B cell (primary cell): ENCODE measurements at places on chromosomes 2 and 18. TPM values are rescaled to one million over a fixed set of nuclear protein-coding genes. Genes with fewer than 3 reads are reported as not detected.

The DSC1 gene
- total RNA-seq, result not detected in 2 replicates

GRCh38 chr2:68225119-68225632 is 27.2 kb downstream of the PPP3R1 start:
- no peaks in the 10 kb centered on the region for H3K36me3 ChIP-seq
- peaks cover 48% of the 10 kb centered on the region for H3K4me1 ChIP-seq

DNA sequence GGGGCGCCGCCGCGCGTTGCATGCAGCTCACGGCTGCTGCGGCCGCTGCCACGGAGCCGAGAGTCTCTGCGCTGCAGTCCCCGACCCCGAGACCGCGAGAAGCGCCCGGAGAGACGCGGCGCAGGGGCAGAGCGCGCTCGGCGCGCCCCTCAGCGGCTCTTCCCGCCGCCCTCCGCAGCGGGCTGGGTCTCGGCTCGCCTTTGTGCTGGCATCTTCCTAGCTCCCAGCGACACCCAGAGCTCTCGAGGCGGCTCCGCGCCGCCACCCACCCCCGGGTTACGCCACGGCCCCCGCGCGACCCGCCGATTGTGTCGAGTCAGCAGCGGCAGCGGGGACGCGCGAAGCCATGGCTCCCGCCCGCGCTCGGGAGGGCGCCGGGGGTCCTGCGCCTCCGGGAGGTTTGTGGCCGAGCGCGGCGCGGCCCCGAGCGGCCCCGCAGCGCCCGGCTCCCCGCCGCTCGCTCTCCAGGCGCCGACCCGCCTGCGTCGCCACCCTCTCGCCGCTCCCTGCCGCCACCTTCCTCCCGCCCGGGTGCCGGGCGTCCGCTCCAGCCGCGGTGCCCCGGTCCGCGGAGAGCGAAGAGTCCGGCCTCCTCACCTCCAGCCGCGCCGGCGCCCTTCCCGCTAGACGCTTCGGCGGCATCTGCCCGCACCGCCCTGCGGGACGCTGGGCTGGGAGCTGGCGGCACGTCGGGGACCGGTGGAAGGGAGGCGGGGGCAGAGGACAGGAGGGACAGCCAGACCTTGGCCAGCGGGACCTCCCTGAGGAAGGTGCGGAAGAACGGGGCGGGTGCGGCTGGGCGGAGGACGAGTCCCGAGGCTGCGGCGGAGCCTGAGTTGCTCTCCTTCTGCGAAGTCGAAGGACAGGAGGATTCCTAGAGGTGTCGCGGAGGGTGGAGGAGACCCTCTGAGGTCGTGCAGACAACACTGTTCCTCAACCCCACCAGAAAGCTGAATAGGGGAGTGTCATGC is 46.3 kb upstream of the CCDC150 start:
- no peaks in the 10 kb centered on the region for H3K36me3 ChIP-seq
- H3K4me3 ChIP-seq, result no peak within 1 kb of the TSS
- no peaks in the 10 kb centered on the region for H3K27me3 ChIP-seq

DNA sequence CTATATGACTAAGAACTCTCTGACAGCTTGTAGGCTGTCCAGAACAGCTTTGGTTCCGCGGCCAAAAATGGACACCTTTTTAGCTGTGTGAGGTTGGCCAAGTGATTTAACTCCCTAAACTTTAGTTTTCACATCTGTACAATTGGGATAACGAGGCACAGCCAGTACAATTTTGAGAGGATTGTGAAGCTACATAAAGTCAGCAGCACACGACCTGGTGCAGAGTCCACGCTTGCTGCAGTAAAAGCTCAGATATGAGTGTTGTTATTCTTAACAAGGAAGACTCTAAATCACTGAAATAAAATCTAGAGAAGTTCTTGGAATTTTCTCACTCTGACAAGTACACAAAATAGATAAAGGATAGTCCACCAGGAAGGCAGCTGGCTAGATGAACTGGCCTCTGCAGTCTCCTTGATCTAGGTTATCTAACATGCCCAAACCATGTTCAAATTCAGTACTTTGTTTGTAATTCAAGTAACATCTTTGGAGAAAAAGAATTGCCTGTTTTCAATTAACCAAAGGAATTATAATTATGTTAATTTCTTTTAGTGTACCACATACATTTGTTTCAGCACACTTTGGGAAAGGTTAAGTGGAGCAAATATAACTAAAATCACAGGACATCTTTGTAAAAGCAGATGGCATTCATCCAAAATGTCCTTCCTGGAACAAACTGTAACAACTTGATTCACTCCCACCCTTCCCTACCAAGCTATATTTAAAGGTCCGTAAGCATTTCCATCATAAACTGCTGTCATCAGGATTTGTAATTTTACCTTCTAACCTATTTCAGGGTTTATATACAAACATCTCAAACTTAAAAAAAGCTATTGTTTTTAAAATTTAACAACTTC is 201.7 kb upstream of the STK17B start:
- no peaks in the 10 kb centered on the region for H3K27me3 ChIP-seq
- H3K4me3 ChIP-seq, result no peak overlapping the region
- no peak overlapping the region for H3K27ac ChIP-seq
- no peak for DNase-seq

The TEX44 gene
- total RNA-seq, result not detected in 2 replicates

The SPIRE1 gene
- 3.0 and 4.0 TPM in 2 replicates for total RNA-seq

DNA sequence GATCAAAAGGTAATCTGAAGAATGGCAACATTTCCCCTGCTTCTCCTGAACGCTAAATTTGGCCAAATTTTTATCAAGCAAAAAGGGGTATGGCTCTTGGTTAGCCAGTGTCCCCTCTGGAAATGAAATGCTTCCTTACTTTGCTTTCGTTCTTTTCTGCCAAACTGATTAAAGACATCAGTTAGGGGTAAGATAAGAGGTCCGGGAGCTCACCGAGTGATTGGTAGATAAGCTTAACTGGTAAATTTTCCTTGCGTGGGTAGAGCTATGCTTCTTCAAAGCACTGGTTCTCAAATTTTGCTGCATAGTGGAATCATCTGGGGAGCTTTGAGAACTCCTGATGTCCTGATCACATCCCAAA is 62.7 kb upstream of the MAPRE2 start:
- H3K36me3 ChIP-seq, result no peaks in the 10 kb centered on the region
- no peak overlapping the region for H3K27ac ChIP-seq
- peaks cover 26% of the 10 kb centered on the region for H3K4me1 ChIP-seq
- H3K27me3 ChIP-seq, result peaks cover 12% of the 10 kb centered on the region
- peak overlapping the region; percentile 96 for H3K4me3 ChIP-seq
